ENCODE measurements at places on chromosomes 5 and 9.

DNA sequence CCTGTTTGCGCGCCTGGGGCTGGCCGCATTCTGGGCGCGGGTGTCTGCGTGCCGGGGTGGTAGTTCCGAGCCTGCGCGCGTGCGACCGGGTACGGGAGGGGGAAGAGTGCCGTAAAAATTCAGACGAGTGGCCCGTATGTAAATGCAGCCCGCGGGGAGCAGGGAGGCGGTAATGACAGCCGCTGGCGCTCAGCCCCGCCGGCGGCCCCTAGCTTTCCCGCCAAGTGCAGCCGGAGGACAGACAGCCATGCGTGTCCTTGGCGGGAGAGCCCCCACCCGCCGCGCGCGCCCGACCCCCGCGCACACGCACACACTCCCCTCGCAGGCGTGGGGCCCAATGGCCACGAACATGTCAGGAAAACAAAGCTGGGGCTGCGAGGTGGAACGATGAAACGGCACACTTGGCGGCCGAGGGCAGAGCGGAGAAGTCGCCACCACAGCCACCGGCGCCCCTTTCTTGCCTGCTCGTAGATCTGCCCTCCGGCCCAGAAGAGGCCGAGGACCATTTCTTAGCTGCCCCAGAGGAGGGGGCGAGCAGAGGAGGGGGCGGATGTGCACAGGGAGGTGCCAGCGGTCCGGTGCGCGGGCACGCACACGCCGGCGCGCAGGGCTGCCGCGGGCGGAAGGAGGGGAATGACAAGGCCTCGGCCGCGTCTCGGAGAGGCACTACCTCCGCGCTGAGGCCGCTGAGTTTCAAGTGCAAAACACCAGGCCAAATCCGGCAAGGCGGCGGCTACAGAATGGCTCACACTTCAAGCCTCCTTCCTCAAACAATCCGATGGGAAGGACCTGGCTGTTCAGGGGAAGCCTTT is 208.4 kb downstream of the MEF2C start:
- DNase-seq: peak; percentile 22

DNA sequence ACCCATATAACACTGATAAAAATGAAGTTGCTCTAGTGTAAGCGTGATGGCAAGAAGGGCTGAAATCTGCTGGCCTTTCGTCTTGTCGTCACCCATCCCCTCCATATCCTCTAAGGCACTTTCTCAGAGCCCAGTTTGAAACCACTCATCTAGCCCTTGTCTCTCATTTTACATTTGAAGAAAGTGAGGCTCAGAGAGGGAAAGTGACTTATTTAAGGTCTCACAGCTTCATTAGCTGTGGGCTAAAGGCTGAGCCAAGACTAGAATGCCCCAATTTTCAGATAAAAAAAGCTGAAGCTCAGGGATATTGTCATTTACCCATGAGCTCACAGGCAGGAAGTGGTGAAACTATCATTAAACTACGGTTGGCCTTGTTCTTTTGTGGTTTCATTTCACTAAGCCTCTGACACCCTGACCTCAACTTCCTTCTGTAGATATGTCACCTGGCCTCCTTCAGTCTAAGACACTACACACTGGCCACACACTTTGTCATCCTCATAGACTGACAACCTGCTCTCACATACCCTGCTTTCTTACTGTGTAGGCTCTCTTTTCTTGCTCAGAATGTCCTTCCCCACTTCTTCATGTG is 176.7 kb upstream of the DMAC1 start:
- no peak for DNase-seq

GRCh38 chr5:10036136-10036815 is 213.4 kb downstream of the ATPSCKMT start:
- peak; percentile 92 for DNase-seq

GRCh38 chr5:55896663-55897062 is 45.5 kb downstream of the IL31RA start:
- peak; percentile 22 for DNase-seq

- peak; percentile 56 for DNase-seq
These were observed 124.4 kb downstream of the PIK3R1 start for GRCh38 chr5:68339921-68340321.

GRCh38 chr5:181181650-181182565 is 23.1 kb downstream of the TRIM7 start:
- DNase-seq: peak; percentile 67

DNA sequence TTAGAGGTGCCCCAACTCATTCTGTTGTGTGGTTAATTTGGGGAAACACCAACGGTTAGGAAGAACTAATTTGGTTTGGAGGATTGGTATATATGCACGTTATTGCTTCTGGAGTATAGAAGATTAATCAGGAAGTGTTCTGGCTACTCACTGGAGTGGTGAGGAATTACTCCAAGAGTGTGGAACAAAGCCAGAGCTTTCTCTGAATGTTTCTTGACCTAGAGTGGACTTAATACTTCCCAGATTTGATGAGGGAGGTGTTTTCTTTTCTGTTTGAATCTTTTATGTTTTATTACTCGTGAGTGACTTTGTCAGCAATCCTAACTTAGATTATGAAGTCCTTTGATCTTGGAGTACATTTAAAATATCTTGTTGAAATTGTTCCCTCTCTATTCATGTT is 163.7 kb downstream of the MAN2A1 start:
- DNase-seq: no peak

DNA sequence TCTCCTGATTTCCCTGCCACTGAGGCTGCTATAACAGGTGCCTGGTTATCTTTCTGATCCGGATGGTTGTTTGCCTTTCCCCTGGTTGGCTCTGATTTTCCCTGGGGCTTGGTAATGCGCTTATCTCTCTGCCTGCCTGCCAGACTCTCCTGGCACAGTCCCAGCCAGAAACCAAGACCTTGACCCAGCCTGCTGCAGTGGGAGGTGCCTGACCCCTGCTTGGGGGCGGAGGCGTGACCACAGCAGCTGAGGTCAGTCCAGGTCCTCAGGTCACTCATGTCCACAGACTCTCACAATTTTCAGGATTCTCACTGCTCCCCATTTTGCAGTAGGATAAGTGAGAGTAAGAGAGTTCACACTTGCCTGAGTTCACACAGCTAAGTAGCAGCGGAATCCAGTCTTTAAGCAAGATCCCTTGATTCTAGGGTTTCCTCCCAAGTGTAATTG is 24.4 kb upstream of the SYNPO start:
- no peak for DNase-seq

- no peak for DNase-seq
These were observed 10.9 kb downstream of the PHF2 start for GRCh38 chr9:93587284-93587650.

DNA sequence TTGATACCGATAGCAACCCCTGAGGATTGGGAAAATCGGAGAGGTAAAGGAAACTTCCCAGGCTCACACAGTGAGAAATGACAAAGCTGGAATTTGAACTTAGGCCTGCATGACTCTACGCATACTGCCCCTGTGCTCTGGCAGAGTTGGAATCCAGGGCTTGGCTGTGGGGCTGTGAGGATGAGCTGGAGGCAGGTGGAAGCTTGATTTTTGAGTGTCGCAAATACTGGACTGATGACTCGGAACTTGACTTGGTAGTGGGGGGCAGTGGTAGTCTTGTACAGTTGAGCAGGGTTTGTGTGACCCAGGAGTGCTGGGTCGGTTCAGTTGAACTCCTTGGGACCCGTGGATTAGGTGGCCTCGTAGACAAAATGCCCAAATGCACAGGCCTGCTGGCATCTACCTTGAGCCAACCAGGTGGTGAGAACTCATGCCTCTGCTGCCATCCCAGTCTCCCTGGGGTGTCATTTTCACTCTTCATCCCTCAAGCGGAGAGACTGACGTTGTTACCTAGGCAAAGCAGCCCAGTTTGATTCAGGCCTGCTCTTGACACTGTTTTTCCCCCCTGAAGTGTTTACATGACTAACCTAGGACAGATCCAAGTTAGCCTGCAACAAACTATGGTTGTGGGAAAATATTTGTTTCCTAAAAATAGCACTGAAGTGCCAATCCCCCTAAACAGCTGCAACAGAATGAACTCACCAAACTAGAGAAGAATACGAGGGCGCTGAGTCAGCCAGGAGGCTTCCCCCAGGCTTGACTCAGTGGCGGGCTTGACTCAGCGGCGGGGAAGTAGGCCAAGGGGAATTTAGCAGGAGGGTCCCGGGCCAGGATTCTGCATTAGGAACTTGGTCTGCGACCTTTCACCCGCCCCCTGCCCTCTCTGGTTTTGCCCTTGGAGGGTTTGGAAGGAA is 45.7 kb upstream of the ORM1 start:
- DNase-seq: peak; percentile 95

DNA sequence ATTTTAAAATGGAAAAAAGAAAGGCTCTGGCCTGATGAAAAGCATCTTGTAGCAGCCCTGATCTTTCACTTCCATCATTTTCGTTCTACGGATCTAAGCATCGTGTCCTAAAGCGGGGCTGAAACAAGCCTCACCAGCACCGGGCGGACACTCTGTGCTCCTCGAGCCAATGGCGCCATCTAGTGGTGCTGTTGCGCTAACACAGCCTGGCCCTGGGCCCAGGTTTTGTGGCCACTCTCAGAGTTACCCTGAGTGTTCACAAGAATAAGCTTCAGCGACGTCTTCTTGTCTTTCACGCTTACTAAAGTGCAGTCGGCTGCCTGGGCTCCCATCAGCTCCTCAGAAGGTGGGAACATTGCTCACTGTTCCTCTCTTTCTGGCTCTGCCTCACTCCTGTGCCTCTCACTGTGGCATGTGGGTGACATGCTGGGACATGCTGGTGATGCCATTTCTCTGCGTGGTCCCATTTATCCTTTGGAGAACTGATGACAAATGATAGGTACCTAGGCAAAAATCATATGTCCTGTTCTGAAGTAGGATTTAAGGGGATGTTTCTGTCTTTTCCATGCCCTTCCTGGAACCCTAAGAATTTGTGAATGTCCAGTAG is 32.7 kb downstream of the DMRT3 start:
- DNase-seq: peak; percentile 70

GRCh38 chr9:106393226-106393625 is 469.7 kb upstream of the ZNF462 start:
- no peak for DNase-seq

DNA sequence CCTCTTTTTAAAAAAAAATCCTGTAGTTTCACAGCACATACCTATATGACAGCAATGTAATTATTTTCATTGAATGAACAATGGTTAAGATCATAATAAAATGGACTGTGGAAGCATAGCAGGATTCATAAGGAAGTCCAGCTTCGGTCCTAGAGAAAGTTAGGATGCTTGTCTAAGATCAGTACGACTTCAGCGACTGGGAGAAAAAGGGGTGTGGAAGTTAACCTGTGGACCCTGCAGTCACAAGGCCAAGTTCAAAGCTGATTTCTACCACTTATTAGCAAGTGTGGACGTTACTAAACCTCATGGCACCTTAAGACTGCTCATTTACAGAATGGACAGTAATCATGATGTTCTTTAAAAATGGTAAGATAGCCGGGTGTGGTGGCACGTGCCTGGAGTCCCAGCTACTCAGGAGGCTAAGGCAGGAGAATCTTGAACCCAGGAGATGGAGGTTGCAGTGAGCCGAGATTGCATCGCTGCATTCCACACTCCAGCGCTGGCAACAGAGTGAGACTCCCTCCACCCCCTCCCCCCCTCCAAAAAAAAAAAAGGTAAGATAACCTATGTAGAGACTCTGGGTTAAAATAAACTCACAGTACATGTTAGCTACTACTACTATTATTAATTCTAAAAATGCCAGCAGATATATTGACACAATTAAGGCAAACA is 71.6 kb upstream of the PCA3 start:
- DNase-seq: no peak

- DNase-seq: peak; percentile 32
These were observed 339.2 kb downstream of the PRR16 start for GRCh38 chr5:120803282-120803681.

- DNase-seq: no peak
These were observed 77.6 kb downstream of the C5orf15 start for GRCh38 chr5:133890776-133891280.

DNA sequence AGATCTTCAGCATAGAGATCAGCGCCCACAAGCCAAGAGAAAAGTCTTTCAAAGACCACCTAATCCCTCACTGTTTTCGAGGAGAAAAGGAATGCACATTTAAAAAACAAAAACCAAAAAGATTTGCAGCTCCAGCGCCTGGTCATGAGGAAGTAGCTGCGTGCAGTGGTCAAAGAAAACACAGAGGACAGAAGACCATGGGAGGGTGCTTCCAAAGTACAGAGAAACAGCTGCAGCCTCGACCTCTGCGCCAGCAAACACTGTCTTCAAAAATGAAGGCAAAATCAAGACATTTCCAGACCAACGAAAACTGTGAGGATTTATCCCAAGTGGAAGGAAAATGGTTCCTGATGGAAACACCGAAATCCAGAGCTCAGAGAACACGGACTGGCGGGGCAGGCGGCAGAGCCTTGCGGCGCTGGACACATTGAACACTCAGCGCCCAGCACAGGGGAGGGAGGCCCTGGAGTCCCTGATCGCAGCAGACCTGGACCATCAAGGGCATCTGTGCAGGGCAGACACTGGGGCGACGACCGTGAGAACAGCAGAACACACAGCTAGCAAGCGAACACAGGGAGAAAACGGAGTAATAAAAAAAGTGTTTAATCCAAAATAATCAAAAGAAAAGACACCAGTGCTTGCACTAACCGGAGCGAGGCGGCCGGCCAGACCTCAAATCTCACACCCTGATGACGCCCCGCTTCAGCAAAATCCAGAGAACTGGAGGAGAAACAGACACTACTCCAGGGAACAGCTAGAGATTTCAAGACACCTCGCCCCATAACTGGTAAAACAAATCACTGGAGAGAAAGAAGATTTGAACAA is 12.6 kb upstream of the SLC12A7 start:
- DNase-seq: no peak

GRCh38 chr9:2764353-2764752 is 47.0 kb downstream of the KCNV2 start:
- DNase-seq: peak; percentile 8

DNA sequence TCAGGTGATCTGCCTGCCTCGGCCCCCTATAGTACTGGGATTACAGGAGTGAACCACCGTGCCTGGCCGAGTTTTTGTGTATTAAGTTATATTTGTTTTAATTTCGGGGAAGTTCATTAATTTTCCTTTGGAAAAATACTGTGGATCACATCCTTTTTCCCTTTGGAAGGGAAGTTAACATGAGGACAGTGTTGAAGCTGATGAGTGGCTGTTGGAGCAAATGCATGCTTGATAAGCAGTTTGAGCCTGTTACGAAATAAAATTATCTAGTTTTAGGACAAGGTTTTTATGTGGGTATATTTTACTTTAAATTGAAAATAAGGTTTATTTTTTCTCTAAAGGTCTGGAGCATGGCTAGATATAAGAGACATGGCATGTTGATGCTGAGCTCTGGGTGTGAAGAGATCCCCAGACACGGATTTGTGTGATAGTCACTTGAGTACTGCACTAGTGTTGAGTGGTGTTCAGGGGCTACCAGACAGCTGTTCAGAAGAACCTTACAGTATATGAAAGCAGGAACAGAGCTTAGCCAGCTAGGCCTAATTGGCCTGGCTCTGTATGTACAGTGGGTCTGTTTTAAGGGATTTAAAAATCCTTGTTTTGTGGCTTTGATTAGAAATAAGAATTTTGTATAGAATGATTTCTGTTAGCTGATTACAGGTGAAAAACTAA is 17.4 kb downstream of the LMNB1 start:
- no peak for DNase-seq

DNA sequence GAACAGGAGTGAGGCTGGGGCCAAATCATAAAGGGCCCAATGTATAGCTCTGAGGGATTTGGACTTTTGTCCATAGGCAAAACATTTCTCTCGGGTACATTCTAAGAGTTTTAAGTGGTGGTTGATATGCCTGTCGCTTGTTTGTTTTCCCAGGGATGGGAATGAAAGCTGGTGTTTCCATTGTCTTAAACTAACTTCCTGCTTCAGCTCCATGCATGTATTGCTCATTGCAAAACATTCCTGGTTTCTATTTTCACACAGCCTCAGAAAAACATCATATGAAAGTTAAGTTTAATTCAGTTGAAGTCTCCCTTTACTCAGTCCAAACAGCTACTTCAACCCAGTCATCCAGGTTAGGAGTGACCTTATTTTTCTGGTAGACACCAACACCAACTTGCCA is 235.0 kb downstream of the ACTL7B start:
- peak; percentile 28 for DNase-seq

Data from fibroblast of skin of abdomen (primary cell).